ENCODE measurements at places on chromosomes 7 and 10.

DNA sequence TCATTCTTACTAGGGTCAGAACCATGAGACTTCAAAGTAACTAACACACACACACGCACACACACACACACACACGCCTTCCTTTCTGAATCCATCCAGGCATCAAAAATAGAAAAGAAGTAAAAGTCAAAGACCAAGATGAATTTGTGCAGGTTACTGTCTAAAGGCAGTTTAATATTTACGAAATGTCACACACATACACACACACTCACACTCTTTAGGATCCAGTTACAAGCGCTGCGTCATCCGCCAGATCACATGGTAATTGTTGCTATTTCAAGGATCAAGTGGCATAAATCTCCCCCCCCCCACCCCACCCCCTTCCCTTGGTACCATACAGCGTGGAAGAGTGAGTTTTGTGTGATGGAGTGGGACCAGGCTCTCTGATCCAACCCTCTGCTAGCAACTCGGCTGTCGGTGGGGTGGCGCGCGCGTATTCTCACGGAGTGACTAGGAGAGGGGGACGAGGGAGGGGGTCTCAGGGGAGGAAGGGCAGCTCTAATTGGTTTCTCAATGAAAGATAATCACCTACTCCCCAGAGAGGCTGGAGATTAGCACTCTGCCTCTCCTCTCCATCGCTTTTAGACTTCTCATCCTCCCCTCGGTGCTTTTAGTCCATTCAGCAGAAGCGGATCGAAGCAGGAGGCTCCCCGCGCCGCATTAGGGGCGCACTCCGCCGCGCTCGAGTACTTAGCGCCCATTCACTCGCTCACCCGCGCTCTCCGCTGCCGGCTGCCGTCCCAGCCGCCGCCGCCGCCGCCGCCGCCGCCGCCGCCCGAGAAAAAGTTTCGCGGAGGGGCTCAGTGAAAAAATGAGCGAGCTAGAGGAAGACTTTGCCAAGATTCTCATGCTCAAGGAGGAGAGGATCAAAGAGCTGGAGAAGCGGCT is 83.5 kb upstream of the PRKG1 start:
- DNase-seq = no peak

- no peak for DNase-seq
These were observed 13.8 kb upstream of the CLIP2 start for GRCh38 chr7:74275401-74275881.

GRCh38 chr7:135486261-135486920 is 23.5 kb downstream of the CNOT4 start:
- no peak for DNase-seq

- DNase-seq = no peak
These were observed 107.3 kb downstream of the GALNT11 start for GRCh38 chr7:152132812-152133211.

- no peak for DNase-seq
These were observed 1.9 kb downstream of the MIOS start for GRCh38 chr7:7568553-7568952.
